ENCODE measurements at places on chromosomes 13 and 19.

- no peak for DNase-seq
Observed at GRCh38 chr13:113649212-113649611, 8.8 kb downstream of the ATP4B start.

- no peak for DNase-seq
Observed at GRCh38 chr13:91368101-91368500, 20.6 kb downstream of the MIR17HG start.

GRCh38 chr19:15432018-15432494 is 13.3 kb upstream of the AKAP8L start:
- no peak for DNase-seq

DNA sequence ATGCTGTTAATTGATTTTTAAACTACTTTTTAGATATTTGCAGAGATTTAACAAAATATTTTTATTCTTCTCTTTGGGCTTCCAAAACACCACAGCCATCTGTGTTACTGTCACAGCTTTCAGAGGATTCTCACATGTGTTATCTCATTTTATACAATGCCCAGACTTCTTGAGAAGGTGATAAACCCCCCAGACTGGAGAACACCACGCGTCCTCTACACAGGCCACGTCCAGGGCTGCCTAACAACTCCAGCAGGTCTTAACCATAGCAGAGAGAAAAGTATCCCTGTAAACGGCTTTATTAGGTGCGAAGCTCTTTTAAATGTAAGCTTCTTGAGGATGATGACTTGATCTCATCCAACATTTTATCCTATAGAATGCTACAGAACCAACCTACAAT is 2.0 kb downstream of the GPR183 start:
- DNase-seq: no peak

DNA sequence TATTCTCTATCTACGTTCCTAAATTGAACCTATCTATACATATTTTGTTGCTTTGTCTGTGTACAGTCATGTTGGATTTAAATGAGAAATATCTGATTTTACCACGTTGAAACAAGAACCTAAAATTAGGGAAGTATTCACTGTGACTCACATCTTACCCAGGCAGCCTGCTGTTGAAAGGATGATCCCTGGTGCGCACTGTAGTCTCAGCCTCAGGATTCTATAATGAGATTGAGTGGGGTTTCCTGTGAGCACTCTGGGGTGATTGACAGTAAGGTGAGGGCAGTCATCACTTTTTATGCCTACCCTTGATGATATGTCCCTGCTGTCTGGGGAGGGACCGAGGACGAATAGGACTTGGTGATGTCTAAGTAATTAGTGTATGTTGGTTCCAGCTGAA is 35.4 kb downstream of the PCCA start:
- DNase-seq: no peak
